ENCODE measurements at places on chromosomes 3 and 15.

DNA sequence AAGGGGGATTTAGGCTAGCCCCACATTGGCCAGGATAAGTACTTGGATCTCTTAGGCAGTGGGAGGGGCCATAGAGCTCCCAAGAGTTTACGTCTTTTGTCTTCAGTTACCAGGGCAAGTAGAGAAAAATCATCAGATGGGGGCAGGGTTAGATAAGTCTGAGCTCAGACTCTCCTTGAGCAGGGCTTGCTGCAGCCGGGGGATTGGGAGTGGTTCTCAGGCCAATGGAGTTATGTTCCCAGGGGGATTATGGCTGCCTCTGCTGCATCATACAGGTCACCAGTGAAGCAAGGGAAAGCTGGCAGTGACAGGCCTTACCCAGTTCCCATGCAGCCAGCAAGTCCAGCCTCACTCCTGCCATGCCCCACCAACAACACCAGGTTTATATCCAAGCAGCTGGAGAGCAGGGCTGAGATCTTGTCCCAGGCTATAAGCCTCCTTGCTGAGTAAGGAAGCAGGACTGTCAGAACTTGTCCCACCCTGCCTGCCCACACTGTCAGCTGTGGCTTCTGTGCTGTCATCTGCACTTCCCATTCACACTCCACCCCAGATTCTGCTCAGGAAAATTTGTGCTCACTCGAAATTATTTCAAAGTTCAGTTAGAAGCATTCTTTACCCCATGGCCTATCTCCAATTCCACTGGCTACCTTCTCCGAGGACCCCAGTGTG, 215.3 kb downstream of the FAM43A start:
- DNase-seq: peak; percentile 60

- DNase-seq: peak; percentile 15
Observed at GRCh38 chr3:18223571-18223970, 201.6 kb downstream of the SATB1 start.

GRCh38 chr3:167675848-167676247, 22.1 kb upstream of the WDR49 start:
- no peak for DNase-seq

GRCh38 chr3:54696313-54696712, 231.5 kb downstream of the LRTM1 start:
- no peak for DNase-seq

- peak; percentile 57 for DNase-seq
Observed at GRCh38 chr15:44711743-44712345, 527 bp downstream of the B2M start.

DNA sequence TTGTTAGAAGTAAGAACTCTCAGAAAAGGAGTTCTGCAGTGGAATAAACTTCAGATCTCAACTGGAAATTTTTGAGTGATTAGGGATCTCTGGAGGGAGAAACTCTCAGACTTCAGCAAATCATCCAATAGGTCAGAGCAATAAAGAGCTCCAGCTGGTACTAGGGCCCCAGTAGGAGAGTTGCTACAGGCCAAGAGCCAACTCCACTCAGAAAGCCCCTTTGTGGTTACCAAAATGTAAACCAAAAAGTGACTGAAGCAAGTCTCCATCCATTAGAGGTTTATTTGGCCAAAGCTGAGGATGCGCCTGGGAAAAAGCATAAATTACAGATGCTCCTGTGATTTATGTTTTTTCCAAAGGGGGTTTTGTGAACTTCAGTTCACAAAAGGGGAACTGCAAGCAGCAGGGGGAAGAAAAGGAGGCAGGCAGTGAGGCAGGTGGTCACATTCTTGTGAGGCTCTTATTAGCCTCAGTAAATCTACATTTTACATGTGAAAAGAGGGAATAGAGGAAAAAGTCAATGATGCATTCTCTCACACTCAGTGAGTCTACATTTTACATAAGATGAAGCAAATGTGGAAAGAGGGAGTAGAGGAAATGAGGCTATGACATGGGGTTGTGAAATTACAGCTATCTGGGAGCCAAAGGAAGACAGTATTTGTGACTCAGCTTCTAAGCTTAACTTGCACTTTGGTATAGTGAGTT, 92.4 kb upstream of the DAZL start:
- DNase-seq: peak; percentile 66

- DNase-seq: peak; percentile 16
Observed at GRCh38 chr15:29268706-29269484, 727 bp downstream of the NSMCE3 start.

GRCh38 chr3:107681396-107681795, 158.6 kb downstream of the BBX start:
- peak; percentile 84 for DNase-seq

DNA sequence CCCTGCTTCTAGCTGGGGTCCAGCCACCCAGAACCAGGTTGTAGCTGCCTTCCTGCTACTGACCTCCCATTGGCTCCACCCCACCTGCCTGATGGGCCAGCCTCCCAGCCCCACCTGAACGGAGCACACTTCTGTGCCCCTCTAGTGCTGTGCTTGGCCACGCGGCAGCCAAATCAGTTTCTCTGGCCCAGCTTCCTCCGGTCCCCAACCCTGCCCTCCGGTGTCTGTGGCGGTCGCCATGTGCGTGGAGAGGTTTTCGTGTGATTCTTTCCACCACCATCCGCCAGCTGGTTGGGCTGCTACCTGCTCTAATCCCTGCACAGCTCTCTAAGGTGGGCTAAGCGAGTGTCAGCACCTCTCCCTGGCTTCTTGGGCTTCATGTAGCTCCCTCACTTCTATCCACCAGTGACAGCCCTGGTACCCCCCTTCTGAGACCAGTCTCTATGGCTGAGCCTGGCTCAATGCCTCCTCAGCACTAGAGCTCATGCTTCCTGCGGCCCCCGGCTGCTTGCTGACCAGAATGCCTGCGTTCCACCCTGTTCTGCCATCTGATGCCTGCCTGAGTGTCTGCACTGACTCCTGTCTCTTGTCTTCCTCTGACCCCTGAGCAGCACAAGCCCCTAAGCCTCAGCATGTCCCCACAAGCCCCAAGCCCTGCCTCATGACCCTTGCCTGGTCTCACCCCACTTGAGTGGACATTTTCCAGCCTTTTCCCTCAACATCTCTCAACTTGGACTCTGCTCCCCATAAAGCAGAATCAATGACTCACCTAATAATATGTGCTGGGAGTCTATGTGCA, 23.2 kb upstream of the MAGEF1 start:
- no peak for DNase-seq

All from inflammatory macrophage treated with lipopolysaccharide for 1 hour (primary cell).